ENCODE measurements at places on chromosomes 5 and 9. TPM values are rescaled to one million over a fixed set of nuclear protein-coding genes. Genes with fewer than 3 reads are reported as not detected.

The PCDHB12 gene
- total RNA-seq: 1.6 TPM

The PRKACG gene
- not detected for total RNA-seq

The EGFLAM gene
- 3.5 TPM for total RNA-seq

The PDE6A gene
- total RNA-seq: not detected

The SPINK6 gene
- not detected for total RNA-seq

The HTR4 gene
- not detected for total RNA-seq

The CTXN3 gene
- not detected for total RNA-seq

The SETX gene
- 44.2 TPM for total RNA-seq

The GRPEL2 gene
- total RNA-seq: 30.3 TPM

The ANKDD1B gene
- total RNA-seq: 0.63 TPM

The BNC2 gene
- 1.5 TPM for total RNA-seq

The LAMC3 gene
- 7.5 TPM for total RNA-seq

DNA sequence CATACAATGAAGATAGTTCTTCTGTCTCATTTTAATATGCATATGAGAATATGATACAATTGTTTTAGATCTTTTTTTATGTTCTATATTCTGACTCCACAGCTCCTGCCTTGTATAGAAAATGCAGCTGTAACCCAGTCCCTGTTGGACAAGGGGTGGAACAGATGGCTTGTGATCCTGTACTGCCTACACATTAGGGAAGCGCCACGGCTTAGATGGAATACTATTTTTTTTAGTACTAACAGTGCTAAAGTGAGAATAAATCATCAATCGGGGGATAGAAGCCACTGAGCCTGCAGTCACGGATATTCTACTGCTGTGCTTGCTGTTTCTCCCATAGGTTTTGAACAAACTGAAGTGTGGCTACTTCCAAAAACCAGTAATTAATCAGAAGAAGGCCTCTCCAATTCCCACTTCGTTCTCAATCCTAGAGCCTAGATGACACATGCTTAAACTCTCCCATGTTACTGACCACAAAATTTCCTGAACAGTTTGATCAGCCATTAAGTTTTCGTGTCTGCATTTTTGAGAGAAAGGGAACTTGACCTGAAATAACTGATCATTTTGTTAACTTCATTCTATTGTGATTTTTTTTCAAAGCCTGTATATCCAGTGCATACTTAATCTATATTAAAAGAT, 150.3 kb downstream of the CDH18 start:
- no peak for DNase-seq

DNA sequence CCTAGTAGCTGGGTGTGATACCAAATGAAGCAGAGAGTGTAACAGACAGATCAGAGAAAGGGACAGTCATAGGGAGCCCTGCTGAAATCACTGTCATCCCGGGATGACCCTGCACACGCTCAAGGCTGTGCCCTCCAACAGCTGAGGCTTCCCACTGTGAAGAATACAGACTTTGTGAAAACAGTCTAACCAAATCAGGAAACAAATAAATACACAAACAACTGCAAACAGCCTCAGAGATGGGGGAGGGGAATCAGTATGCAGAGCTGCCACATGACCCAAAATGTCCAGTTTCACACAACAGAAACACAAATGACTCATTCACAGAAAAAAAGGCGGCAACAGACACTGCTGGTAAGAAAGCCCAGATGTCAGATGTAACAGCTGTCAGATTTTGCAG, 101.9 kb downstream of the ADAMTS2 start:
- DNase-seq: no peak

DNA sequence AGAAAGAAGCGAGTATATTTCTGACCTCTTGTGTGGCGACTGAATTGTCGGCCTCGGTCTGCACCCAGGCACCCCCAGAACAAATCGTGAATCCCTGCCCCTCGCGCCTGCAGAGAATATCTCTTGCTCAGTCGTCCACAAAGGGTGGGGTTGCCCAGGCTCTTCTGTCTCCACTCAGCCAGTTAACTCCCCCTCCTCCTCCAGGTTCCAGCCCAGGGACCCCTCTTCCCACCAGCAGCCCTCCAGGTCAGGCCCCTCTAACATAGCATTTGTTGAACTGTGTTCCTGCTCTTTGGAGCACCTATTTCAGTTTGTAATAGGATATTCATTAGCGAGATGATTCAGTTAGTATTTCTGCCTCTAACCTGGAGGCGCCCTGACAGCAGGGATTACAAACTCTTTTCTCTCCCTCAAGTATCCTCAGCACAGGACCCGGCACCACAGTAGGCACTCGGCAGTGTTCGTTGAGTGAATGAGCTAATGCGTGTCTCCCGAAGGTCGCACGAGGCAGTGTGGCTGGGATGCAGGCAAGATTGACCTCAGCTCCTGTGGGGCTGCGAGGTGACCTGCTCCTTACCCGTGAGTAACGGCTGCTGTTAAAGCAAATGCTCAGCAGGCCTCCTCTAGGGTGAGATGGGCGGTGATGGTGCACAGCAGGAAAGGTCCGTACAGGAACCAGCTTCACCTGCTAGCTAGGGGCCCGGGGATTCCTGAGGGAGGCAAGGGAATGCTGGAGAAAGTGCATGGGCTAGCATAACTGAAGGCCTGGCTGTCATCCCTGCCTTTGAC, 25.8 kb downstream of the ZBTB34 start:
- DNase-seq: no peak

GRCh38 chr9:119252671-119253299, 116.5 kb downstream of the BRINP1 start:
- no peak for DNase-seq

- no peak for DNase-seq
These were observed 19.5 kb upstream of the MED27 start for GRCh38 chr9:132099167-132099566.

DNA sequence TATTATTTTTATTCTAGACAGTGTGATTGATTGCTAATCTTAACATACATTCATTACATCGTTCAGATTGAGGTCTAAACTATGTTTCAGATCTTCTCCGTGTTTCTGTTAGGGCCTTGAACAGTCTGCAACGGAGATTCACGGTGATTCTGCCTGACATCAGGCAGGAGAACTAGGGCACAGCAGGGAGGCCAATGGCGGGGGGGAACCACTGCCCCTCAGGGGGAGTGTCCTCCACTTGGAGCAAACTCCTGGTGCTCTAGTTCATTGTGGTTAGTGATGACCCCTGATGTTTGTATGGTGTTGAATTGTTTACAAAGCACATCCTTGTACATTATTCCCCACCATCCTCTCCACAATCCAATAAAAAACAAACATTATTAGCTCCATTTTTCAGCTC, 173.5 kb downstream of the ZNF608 start:
- no peak for DNase-seq

DNA sequence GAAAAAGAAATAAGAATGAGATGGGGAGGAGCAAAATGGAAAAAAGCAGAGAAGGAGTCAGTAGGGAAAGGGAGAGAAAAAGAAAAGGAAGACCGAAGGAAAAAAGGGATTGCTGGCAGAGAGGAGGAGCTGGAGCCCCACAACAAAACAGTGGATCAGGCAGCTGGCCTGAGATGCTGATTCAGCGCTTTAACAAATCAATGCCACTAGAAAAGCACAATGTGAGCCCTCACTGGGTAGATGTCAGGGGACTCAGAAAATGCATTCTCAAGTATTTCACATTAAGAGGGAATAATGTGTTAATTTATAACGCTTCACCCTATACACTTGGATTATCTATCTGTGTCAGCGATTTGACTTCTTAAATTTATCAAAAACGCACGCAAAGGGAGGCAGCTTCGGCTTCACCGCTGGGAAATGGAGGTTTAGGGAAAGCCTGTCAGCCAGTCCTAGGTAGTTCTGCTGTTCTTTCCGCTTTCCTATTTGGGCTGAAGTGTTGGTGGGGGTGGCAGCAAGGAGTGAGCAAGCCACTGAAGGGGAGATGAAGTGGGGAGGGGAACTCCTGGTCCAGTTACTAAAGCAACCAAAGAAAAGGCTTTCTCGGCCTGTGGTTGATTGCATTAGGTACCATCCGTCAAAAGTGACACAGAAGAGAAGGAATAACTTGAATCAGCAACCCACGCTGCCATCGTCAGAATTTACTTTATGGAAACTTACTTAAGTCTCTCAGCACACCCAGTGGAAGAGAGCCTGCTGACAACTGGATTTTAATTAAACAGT, 161.6 kb downstream of the BNC2 start:
- DNase-seq: no peak

DNA sequence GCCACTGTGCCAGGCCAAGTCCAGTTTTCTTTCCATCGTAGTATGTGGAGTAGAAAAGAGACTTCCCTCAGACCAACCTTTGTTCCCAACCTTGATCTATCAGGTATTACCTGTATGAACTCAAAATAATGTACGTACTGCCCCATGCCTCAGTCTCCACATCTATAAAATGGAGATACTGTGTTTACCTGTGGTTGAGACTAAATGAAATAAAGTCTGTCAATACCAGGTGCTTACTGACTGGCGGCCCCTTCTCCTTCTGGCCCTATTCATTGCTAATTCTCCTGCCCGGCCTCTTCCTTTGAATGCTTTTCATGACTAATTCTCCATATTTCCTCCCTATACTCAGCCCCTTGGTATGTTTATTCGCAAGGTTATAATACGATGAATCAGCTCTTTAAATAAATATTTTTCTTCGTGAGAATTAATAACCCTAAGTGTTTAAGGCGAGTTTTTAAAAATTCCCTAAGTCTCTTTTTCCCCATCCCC, 89.6 kb upstream of the BASP1 start:
- peak; percentile 65 for DNase-seq

GRCh38 chr5:44659334-44659733, 149.4 kb upstream of the MRPS30 start:
- no peak for DNase-seq

- DNase-seq: no peak
These were observed 246.6 kb upstream of the ANKRD55 start for GRCh38 chr5:56479696-56480077.

- DNase-seq: no peak
These were observed 178.7 kb upstream of the NR3C1 start for GRCh38 chr5:143582176-143582575.

GRCh38 chr9:116479056-116479544, 208.0 kb upstream of the TRIM32 start:
- no peak for DNase-seq

DNA sequence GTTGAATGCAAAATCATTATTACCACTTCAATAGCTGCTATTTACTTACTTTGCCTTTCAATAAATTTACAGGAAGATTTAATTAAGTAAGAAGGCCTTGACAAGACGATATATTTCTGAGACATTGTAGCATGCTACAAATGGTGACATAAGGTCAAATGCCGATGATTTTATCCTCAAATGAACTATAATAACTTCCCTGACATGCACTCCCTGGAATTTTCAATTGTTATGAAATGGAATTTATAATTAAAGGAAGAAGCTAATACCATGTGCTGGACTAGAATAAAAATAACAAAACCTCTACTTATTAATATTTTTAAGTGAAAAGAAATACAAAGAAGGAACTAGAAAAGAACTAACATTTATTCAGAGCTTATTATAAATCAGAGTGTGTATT, 30.2 kb upstream of the ITGA1 start:
- DNase-seq: no peak

DNA sequence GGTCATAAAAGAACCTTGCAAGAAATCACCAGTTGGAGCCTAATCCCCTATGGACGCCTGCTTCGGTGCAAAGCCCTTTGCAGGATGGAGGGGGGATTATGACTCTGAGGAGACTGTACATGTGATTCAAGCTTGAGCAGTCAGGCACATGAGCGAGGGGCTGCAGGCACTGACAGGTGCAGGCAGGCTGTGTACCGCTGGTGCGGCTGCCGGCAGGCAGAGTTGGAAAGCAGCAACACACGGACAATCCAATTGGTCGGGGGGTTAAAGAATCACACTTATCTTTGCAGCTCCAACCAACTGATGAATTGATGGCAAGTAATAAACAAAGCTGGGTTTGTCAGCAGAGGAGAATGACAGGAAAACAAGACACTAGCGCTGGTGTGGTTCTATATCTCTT, 5.7 kb downstream of the WHRN start:
- no peak for DNase-seq

GRCh38 chr9:87445646-87446045, 52.0 kb upstream of the DAPK1 start:
- DNase-seq: no peak

DNA sequence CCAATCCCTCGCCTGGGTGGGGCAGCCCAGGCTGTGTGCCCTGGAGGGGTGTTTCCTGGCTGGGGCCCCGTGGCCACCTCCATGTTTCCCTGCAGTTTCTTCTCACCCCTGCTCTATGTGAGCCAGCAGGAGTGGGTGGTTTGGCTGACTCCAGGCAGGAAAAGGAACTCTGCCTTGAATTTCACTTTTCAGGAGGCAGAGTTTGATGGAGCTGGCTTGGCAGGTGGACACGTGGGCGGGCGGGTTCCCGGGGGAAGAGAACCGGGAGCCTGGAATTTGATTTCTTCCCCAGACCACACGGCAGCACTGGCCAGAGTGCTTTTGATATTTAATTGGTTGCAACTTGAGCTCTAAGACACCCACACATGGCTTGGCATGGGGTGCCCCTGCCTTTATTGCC, 119.8 kb upstream of the PANK3 start:
- DNase-seq: no peak

DNA sequence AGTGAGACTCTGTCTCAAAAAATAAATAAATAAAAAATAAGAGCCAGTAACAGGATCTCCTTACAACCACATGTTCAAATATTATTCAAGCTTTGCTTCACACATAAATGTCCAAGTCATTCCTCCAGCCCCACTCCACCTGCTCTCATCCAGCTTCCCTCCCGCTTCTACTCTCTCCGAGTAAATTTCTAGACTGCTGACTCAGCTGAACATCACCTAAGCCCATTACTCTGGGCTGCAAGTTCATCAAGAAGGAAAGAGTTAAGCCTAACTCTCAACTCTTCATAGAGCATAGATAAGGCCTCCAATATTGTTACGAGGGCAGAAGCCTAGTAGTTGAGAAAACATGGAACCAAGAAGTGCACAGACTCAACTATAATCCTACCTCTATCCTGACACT, 300.2 kb downstream of the FBXL17 start:
- no peak for DNase-seq

DNA sequence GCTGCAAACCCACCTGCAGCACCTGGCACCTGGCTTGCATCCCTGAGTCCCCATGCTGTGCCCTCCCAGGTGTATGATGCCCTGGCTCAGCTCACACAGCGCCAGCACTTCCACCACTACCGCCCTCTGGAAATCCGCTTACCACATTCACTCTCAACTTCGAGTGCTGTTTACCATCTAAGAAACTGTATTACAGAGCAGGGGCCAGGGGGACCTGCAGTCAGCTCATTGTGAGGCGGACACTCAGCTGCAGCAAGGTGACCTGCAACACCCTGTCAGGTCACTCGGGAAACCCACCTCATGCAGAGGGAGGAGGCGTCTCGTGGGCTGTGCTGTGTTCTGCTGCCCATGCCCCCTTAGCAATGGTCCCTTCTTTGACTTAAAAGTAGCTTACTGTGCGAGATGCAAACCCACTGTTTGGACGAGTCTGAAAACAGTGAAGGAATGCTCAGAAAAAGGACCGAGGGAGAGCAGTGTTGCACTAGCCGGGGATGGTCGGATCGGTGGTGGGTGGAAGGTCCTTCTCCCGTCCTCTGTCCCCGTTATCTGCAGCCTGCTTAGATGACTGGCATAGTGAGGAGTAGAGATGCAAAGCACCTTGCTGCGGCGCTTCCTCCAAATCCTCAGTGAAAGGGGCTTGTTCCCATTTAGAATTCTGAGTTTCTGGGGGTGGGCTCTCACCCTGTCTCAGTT, 55.2 kb upstream of the CTSL start:
- no peak for DNase-seq

Data from kidney epithelial cell (primary cell).